ENCODE measurements at places on chromosomes 4 and X.

- no peak for DNase-seq
These were observed 53.5 kb downstream of the SMAD1 start for GRCh38 chr4:145535202-145535601.

DNA sequence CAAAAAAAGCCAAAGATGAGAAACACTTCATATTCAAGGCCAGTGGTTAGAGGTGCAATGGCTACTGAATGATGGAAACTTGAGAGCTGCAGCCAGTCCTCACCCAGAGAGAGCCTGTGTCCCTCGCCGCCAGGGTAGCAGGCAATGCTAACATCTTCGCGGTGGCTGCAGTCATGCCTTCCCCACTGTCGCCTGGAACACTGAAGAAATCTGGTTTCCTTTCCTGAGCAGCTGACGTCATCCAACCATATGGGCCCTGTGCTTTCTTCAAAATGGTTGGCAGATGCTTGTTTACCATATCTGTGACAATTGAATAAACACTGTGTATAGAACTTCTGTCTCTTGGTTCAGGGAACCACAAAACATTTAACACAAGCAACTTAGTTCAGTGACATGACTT, 39.7 kb downstream of the PRSS12 start:
- no peak for DNase-seq

DNA sequence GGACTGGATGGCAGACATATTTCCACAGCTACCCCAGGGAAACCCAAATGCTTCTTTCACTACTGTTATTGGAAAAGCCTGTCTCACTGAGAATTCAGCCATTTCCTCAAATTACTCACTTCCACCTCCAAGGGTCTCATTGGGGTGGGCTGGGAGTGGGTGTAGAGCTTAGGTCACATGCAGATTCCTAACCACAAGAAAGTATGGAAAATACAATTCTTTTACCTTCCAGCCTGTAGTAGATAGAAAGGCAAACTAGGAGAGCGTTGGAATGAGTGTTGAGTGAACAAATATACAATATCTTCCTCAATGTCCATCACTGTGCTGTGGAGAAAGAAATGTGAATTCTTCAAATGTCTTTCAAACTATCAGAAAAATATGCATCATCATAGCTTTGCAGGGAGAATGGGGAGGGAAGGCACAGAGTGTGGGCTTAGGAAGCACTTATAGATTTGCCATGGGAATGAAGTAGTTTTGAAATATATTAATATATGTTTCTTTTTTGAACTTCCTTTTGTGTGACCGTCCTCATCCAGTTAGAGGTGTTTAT, 245.3 kb upstream of the JADE1 start:
- DNase-seq: no peak

DNA sequence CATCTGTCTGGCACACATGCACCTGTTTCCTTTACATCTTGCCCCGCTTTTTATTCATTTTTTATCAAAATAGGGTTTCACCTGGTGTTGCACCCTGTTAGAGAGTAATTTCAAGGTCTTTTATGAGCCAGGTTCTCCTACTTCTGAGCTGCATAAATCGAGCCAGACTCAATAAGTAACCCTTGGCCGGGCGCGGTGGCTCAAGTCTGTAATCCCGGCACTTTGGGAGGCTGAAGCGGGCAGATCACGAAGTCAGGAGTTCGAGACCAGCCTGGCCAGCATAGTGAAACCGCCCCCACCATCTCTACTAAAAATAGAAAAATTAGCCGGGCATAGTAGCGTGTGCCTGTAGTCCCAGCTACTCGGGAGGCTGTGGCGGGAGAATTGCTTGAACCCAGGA, 1.0 kb upstream of the PPP2R3B start:
- DNase-seq: no peak

DNA sequence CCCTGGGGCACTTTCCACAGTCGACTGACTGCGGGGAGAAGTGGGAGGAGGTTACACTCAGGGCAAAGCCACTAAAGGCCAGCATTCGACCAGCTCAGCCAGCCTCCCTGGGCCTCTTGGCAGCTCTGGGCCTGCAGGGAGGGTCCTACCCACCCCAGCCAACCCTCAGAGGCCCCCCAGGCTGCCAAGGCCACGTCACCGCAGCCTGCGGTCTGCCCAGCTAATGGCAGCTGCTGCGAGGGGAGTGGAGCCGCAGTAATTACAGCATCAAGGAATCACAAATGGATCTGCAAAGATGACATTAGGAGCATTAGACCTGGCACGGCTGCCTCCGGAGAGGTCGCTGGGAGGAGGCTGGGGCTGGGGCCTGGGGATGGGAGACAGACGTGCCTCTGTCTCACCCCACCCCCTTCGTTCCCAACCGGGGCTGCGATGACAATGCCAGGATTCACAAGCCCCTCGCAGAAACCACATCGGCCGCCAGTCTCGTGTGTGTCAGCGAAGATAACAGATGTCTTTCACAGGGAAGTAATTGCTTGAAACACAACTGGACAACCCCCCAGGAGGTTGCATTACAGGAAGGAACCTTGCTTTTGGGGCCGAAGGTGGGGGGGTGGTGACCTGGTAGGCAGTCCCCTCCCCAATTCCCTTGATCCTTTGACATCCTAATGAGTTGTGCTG, 367.6 kb downstream of the BCOR start:
- DNase-seq: no peak

DNA sequence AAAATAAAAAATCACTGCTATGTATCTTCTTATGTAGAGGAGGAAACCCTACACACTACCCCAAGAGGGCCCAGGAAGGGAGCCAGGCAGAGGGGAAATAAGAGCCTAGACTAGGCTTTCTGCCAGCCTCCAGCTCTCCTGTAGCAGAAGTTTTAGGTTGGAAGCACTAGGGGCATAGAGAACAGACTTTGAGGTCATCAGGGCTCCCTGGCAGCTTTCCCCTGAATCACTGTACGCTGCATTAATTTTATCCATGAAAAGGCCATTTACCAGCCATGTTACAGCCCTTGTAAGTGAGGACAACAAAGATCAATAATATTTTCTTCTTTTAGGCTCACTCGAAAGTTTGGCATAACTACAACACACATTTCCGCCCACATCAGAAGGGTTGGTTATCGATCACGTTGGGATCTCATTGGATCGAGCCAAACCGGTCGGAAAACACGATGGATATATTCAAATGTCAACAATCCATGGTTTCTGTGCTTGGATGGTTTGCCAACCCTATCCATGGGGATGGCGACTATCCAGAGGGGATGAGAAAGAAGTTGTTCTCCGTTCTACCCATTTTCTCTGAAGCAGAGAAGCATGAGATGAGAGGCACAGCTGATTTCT, 24.7 kb downstream of the RPL9 start:
- DNase-seq: no peak

DNA sequence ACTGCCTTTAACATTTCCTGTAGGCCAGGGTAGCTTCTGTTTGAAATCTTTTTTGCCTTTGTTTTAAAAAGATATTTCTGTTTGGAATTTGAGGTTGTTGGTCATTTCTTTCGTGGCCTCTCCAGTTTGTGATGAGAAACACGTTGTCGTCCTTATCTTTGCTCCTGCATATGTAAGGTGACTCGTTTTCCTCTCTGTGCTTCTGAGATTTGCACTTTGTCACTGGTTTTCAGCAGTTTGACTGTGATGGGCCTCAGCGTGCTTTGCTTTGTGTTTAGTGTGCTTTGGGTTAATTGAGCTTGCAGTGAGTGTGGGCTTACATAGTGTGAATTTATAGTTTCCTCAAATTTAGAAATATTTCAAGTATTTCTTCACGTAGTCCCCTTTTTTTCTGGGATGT, 81.5 kb downstream of the FAM193A start:
- DNase-seq: no peak

Data from NCI-H1436 treated with DMSO at 0.1 percent for 48 hours (cell line).